ENCODE measurements at places on chromosomes 5 and 9.

DNA sequence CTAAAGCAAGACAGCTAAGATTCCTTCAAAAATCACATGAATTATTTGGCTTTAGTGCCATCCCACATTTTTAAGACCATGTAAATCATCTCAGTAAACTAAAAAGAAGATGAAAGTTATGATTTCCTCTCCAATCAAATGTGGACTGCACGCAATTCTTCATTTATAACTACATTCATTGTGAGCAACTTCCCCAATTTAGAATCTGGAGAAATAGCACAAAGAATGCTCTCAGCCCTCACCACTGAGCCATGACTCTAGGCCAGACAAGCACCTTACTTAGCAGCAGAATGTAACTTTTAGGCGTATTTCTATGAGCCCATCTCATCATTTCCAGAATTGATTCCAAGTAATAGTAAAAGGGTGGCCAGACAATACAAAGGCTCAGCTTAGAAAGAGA is 616.6 kb downstream of the TLE1 start:
- DNase-seq: no peak

- no peak for DNase-seq
These were observed 140.0 kb downstream of the BARX1 start for GRCh38 chr9:93815135-93815534.

GRCh38 chr9:136316896-136317676 is 10.3 kb upstream of the GPSM1 start:
- DNase-seq: no peak

DNA sequence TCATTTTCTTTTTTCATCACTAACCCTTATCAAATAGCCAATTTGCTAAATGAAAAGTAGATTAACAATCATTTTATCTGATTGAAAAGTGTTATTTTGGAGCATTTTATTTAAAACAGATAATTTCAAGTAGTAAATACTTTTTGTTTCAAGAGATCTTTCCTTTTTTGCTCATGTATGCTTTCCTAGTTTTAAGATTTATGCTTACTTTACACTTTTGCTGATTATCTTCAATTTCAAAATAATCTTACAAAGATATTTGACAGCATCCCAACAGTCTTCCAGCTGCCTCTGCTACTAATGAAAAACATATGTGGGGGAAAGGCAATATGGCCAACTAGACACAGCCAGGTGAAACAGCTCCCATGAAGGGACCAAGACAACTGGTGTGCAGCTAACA is 1027.3 kb upstream of the CDH9 start:
- no peak for DNase-seq

- peak; percentile 18 for DNase-seq
These were observed at the start of gene MPDZ for GRCh38 chr9:13279284-13280141. Gene MPDZ, minus strand, starts transcription at chr9:13279692. Its CDS starts 29,377 bp downstream, at chr9:13250315.

DNA sequence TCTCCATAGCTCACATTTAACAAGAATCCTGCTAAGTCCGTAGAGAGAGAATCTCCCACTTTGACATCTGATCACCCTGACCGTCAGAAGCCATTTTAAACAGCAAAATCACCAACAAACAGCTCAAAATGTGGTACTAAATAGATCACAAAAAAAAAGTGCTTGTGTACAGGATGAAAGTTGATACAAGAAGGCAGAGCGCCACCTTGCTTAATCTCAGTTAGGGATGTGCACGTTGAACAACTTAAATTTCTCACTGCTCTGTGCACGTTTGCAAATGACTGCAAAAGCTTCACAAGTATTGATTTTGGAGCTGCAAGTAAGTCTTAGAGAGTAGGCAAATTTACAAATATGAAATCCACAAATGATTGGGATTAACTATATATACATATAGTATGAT is 63.1 kb upstream of the NREP start:
- DNase-seq: no peak

GRCh38 chr5:36056422-36056821 is 10.3 kb downstream of the UGT3A2 start:
- no peak for DNase-seq

- DNase-seq: no peak
These were observed 42.5 kb upstream of the NEURL1B start for GRCh38 chr5:172598251-172599203.

DNA sequence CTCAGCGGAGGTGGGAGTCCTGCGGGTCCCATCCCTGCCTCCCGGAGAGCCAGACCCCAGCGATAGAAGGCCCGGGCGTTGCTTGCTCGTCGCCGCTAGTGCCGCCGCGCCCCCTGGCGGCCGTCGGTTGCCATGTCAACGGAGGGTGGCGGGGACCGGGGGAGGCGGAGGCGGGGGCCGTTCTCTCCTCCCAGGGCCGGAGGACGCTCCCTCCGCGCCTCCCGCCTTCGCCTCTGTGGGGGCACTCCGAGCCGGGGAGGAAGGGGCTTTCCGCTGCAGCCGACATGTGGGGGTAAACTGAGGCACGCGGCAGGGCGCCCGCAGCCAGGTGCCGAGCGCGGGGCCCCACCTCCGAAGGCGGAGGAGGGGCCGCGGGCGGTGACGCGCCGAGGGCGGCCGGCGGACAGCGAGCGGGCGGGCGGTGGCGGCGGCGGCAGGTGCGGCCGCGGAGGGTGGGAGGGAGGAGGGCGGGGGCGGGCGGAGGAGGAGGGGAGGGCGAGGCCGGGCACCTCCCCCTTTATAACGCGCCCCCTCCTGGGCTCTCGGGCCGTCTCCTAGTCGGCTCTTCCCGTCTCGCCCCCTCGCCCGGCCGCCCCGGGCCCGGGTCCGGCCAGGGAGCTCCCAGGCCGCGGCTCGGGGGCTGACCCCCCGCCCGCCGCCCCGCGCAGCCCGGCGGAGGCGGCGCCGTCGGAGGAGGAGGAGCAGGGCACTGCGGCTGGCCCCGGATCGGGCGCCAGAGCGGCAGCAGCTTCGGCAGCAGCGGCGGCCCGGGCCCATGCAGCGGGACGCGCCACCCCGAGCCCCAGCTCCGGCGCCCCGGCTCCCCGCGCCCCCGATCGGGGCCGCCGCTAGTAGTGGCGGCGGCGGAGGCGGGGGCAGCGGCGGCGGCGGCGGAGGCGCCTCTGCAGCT is 556 bp upstream of the CDK9 start:
- DNase-seq: peak; percentile 30

DNA sequence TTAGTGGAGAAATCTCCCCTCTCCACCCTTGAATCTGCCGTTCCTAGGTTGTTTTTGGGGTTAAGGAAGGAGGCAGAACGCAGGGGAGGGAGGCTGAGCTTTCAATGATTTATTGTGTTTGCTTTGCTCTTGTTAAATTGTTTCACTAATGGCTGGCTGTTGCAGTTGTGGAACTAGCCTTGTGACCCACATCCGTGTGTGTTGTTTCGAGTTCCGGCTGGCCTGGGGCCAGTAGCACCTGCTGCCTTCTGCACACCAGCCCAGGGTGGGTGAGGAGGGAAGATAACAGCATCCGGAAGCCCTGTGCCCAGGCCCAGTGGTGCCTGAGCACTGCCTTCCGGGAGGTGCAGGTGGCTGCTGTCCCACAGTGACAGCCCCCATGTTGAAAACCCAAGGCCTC is 3.6 kb downstream of the ERGIC1 start:
- DNase-seq: peak; percentile 85

DNA sequence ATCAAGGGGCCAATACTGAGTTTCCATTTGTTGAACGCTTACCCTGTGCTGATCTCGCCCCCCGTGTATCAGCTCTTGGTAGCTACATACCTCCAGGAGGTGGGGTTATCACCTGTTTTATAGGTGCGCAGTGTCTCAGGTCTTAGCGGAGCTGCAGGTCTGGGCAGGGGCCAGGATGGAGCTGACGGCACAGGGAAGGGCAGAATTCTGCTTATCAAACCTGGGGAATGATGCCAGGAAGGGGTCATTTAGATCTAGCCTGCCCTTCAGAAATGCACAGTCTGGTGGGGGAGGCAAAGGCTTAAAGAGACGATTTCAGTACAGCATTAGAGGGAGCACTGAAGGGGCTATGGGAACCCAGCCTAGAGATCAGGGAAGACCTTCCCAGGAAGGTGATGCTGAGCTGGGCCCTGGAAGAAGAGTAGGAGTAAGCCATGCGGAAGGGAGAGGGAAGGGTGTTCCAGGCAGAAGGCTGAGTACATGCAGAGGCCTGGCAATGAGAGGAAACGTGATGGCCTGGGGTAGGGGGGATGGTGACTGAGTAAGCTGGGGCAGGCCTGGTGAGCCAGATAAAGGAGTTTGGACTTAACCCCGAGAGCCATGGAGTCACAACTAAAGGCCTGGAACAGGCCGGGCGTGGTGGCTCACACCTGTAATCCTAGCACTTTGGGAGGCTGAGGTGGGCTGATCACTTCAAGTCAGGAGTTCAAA is 31.5 kb downstream of the OLFML2A start:
- DNase-seq: no peak

DNA sequence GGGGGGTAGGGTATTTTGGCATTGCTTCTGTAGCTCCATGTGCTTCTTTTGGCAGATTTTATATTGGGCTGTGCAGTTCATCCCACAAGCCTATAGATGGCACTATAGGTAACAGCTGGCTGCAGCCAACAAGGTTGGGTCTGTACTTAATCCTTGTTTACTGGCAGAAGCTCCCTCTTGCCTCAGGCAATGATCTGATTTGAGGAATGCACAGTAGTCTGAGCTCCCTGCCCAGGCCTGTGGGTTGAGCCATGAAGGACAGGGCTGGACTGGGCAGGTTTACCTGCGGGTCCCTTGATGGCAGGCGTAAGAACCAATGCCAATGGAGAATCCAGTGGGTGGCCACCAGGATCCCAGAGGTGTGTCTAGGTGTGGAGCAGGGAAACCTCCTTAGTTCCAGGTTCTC is 11.7 kb upstream of the OR1J2 start:
- DNase-seq: peak; percentile 18

DNA sequence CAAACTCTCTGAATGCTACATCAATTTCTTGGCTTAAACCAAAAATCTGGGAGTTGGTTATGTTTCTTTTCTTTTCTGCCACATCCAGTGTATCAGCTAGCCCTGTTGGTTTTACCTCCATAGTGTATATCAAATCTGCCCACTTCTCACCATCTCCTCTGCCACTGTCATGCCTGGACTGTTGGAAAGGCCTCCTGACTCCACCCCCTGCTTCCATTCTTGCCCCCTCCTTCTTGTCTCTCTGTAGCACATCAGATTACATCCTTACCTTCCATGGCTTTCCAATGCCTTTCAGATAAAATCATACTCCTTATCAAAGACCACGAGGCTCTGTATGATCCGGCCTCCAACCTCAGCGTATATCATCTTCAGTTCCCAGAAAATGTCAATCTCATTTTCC is 35.4 kb downstream of the STXBP1 start:
- DNase-seq: no peak

DNA sequence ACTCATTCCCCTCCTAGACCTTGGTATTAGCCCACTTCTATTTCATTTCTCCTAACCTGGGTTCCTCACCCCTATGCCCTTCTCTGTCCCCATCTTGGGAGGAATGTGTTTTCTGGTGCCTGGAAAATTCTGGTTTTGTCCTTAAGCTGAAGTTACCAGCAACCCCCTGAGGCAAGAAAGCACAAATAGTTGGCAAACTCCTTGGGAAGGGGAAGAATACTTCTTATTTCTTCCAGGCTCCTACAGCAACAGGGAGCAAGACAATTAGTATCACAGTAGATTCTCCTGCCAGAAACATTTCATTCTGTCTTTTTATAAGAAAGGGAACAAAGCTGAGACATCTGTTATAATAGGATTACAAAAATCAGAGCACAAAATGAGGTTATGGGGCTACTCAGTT is 142.5 kb downstream of the SNCAIP start:
- DNase-seq: no peak

GRCh38 chr9:13181652-13182051 is 97.8 kb downstream of the MPDZ start:
- DNase-seq: no peak

- no peak for DNase-seq
These were observed 4.0 kb downstream of the RNF183 start for GRCh38 chr9:113298924-113299770.

- no peak for DNase-seq
These were observed 37.2 kb upstream of the GABRP start for GRCh38 chr5:170746075-170746960.

GRCh38 chr5:14211818-14212803 is 69.0 kb downstream of the TRIO start:
- DNase-seq: no peak

DNA sequence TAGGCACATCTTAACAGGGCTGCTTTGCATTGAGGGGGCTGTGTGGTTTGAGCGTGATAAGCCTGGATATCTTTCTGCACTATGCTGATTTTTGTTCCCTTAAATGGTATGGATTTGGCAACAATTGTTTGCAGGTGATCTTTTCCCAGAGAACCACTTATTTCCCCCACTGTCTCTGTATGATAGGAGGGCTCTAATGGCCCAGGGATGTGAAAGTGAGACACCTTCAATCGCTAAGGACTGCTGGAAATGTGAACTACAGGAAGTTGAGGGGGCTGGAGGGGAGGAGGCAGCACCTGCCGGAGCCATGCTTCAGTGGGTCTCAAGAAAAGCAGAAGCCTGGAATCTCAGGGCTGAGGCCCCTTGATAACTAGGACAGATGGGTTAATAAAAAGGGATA is 29.4 kb downstream of the SYK start:
- DNase-seq: no peak

DNA sequence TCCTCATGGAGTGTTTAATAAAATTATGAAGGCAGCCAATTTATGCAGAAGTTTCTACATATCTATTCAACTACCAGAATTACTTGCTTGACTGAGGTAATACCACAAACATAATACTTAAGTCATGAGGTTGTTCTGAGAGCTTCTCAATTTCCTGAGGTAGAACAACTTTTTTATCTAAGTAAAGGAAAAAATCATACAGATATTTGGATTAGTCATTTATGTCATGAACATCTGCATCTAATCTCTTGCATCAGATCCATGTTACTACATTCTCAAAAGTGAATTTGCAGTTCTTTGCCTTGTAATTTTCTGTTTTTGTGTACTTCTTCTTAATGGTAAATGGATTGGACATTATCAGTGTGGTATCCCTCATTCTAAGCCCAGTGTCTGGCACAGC is 60.4 kb upstream of the RGMB start:
- no peak for DNase-seq

DNA sequence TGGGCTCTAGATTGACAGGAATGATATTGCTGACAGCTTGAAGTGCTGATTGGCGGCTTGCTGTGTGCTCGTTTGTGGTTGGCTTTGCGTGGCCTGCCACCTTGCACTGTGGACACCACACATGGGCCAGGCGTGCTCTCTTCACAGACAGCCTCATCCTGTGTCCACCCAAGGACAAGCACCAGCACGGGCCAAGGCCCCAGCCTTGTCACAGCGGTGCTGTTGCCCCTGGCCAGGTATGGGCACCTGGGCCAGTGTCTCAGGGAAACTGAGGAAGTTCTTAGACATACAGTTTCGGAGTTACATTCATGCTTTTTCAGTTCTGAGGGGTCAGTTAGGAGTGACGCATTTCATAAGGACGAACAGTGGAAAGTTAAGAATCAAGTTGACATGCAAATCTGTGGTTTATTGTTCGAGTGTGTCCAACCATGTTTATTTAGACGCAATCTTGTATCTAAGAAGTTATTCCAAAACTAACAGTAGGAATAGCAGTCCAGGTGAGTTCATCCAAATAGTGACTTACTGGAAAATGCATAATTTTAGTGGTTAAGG is 125.9 kb downstream of the EHMT1 start:
- no peak for DNase-seq

- no peak for DNase-seq
These were observed 265.7 kb downstream of the FAM170A start for GRCh38 chr5:119895066-119895465.

All from SHP77 treated with DMSO at 0.1 percent for 48 hours (cell line).